ENCODE measurements at places on chromosomes 4 and X.

DNA sequence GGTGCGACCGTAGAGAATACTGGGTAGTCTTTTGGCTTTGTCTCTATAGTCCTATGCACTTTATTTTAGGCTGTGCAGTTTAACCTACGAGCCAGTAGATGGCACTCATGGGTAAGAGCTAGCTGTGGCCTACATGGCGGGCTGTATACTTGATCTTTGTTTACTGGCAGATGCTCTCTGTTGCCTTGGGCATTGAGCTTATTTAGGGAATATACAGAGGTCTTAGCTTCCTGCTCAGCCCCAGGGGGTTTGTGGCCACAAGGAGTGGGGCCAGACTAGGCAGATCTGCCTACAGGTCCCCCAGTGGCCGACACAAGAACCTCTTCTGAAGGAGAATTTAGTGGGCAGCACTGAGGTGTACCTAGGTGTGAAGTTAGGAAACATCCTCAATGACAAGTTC, 227.6 kb upstream of the HDX start:
- DNase-seq, result no peak

DNA sequence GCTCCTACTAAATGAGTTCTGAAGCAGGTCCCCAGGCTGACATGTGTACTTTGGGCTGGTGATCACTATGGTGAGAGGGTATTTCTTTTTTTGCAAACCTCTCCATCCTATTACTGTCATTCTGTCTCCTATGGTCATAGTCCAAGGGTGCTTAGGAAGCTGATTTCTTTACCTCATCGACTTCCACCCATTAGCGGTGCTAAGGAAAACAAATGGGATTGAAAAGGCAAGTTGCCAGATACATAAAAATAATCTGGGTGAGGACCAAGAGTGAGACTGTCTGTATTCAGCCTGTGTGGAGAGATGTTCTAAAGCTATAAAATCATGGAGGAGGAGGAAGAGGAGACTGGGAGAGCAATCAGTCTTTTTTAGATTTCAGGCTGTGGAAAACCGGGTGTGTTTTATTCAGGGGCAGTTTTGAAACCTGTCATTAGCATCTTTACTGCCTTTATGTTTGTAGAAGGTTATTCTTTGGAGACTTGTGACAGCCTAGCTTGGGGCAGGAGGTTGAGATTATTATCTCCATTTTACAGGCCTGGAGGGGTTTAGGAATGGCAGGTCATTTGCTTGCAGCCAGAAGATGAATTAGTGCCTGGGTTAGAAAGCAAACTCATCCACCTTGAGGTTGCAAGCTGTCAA, 1.9 kb downstream of the TMEM164 start:
- no peak for DNase-seq

- no peak for DNase-seq
These were observed 22.8 kb downstream of the RPL9 start for GRCh38 chr4:39435659-39436563.

- DNase-seq, result no peak
These were observed 41.8 kb upstream of the VEGFC start for GRCh38 chr4:176834531-176834930.

GRCh38 chr4:184251670-184251980, 34.0 kb upstream of the ENPP6 start:
- DNase-seq, result no peak

DNA sequence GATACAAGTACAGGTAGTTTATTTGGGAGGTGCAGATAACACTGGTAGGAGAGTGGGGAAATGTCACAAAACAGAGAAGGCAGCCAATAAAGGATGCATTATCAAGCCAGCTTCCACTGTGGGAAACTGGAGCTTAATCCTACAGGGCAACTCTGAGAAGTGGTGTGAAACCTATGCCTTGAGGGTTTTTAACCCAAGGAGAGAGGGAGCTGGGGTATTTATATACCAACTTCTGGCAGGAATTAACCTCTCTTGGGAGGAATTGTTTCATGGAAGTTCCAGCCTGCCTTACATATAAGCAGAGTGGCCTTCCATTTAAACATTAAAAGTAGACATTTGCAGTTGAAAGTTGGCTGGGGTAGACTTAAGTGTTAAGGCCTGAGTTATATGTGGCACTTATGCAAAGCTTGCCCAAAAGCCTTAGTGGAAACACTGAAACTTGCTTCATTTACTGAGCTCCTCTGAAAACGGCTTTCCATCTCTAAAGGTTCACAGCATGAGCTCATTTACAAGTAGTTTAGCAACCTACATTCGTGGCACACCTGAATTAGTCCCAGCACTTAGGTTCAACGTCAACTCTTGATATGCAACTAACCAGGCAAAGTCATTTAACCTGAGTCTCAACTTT, 19.2 kb downstream of the MAGEB17 start:
- no peak for DNase-seq

DNA sequence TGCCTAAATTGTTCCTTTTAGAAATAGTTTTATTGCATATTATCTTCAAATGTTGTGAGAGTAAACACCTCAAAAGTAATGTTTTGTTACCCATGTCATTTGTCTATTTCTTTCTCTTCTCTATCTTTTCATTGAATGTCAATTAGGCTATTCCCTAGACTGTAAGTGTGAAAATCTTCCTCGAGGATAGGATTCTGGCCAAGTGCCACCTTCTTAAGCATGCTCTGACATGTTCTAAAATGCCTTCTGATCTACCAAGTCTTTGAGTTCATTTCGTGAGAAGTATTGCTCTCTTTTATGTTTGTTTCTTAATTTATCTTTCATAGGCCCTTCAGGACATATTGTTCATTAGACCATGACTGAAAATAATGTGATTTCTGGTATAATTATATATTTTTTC, 44.1 kb upstream of the TLL1 start:
- no peak for DNase-seq

Data from stimulated activated CD4-positive, alpha-beta T cell treated with anti-CD3 and anti-CD28 coated beads, Interleukin-4, amount 100 ng/mL, for 1 hour (primary cell).